ENCODE measurements at places on chromosomes 3 and 15.

DNA sequence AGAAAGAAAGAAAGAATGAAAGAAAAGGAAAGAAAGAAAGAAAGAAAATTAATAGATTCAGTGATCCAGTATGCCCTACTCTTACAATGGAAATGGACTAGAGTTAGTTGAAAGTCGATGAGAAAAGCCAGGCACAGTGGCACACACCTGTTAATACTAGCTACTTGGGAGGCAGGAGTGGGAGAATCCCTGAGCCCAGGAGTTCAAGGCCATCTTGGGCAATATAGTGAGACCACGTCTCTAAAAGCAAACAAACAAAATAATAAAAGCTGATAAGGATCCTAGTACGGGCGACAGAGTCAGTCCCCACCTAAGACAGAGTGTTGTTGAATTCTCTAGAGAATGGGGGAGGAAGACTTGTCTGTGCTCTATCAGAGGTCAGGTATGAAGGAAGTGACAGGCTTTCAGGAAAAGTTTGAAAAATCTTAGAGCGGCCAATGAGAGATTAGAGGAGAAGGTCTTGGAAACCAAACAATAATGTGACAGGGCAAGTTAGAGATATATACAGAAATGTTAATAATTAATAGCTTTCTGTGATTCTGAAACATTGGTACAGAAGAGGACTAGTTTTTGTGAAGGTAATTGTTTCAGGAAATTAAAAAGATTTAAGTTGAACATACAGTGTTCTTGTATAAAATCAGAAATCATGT lies 117.9 kb upstream of the PTX3 start:
- DNase-seq: no peak

DNA sequence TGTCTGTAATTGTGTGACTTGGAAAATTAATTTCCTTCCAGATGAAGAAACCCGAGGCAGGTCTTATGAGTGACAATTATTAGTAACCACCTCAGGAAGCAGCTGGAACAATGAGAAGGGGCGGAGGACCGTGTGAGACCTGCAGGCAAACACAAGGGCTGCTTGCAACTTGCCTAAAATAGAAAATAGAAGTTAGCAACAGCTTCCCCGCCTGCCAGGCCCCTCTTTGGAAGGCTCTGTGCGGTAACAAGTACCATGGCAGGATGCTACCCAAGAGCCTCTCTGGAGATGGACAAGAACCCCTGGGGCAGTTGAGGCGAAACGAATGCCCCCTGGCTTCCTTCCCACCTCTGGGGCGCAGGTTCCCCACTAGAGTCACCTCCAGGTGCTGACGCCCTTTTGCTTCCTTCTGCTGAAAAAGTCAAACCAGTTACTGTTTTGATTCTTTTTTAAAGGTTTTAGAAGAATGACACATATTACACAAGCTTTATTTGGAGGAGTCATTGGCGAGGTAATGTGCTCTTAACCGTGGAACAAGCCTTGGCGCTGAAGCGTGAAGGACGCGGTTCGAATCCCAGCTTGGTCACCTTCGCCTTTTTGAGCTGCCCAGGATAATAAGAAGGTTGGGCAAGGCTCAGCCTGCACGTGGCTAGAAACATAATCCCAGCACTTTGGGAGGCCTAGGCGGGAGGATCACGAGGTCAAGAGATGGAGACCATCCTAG lies 47.0 kb upstream of the SYNM start:
- DNase-seq: no peak

- DNase-seq: no peak
These were observed 26.9 kb downstream of the CFAP100 start for GRCh38 chr3:126421573-126422119.

- DNase-seq: no peak
These were observed 604.9 kb upstream of the KCNMB2 start for GRCh38 chr3:177931346-177931745.

DNA sequence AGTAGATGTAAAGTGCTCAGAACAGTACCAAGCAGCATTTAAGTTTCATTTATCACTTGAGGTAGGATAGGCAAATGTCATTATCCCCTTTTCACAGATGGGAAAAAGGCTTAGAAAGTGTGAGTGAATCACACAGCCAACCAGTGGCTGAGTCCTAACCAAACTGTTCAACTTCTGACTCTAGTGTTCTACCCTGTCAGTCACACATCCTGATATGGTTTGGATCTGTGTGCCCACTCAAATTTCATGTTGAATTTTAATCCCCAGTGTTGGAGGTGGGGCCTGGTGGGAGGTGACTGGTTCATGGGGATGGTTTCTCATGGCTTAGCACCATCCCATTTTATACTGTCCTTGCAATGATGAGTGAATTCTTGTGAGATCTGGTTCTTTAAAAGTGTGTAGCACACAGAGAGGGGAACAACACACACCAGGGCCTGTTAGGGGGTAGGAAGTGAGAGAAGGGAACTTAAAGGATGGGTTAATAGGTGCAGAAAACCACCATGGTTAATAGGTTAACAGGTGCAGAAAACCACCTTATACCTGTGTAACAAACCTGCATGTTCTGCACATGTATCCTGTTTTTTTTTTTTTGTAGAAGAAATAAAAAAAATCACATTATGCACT lies 304.7 kb downstream of the SUCLG2 start:
- no peak for DNase-seq

All from stimulated activated CD4-positive, alpha-beta T cell treated with anti-CD3 and anti-CD28 coated beads, Interleukin-1b, Interleukin-23, amount 100 ng/mL, for 1 hour (primary cell).